ENCODE measurements at places on chromosomes 3 and 15.

GRCh38 chr3:52039846-52040245 lies 16.5 kb downstream of the DUSP7 start:
- DNase-seq = peak; percentile 32

- no peak for DNase-seq
These were observed 186.8 kb downstream of the SHOX2 start for GRCh38 chr3:157919319-157919887.

DNA sequence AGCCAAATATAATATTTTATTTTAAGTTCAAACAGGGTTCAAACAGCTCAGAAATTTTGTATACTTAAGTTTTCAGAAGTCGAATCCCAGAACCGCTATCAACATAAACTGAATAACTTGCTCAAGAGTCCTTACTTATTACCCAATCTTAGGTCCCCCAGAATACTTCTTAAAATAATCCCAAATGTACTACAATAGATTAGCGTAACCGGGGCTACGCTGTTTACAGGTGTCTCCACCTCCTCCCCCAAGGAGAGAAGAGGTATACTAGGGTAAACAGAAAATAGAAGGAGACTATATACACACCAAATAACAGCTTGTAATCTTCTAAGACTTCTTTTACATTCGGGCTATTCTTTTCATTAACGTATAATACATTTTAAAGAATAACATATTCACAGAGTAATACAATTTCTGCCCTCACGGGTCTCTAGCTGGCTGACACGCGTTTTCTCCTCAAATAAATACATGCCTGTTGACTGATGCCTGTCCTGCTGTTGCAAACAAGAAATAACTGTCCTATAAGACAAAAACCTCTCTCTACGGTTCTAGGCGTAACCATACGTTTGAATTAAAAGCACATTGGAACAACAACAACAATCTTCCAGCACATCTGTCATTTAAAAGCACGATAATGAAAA lies 1.3 kb downstream of the DENND4A start:
- no peak for DNase-seq

- DNase-seq = no peak
These were observed 311.3 kb downstream of the PLCL2 start for GRCh38 chr3:17195856-17196604.

DNA sequence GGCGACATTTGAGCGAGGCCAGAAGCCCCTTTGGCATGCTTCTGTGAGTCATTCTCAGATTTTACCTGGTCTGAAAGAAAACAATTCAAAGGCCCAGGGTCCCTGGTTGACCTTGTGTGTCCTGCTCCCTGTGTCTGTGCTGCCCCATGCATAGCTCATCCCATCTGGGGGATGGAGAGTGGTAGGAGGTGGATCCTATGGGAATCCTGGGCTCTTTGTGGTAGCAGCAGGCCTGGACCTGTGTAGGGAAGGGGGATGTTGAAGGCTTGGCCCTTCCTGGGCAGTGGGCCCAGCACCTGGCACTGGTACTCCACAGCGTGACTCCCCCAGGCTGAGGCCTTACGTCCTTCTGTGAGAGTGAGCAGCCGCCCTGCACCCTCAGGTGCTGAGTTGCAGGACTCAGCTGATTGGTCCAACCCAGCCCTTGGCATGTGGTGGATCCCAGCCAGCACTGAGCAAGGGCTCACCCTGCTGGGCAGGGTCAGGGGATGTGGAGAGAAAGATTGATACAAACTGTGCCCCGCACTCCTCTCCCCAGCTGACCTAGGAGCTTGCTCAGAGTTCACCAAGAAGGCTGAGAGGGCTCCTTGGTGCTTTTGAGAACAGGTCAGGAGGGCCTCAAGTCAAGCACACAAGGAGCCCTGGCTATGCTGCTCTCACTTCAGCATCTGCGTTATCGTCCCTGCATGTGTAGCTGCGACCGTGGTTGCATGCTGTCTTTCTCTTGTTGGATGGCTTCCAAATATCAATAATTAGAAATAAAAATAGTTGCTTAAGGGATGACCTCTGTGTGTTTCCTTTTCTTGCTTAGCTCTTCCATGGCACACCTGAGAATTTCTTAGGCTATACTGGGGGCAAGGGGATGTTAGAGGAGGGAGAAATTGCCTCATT lies 21.4 kb upstream of the JMJD7 start:
- peak; percentile 39 for DNase-seq

GRCh38 chr3:186643493-186643892 lies 3.3 kb downstream of the FETUB start:
- no peak for DNase-seq

DNA sequence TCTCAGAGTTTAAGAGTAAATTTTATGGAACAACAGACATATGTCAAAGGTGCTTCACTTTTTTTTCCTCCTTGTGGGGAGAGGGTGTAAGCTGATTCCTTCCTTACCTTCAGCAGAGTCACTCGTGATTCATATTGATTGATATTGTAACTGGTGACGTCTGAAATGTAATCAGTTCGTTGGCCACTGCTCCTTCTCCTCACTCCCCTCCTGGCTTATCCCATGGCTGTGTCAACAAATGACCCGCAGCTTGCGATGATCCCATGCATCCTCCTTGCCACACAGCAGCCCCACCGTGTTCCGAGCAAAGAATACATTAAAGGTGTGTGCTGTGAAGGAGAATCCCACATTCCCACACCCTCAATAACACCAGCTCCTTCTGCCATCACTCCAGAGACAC lies 7.3 kb downstream of the MGLL start:
- DNase-seq = no peak

All from DMS79 treated with DMSO at 0.1 percent for 48 hours (cell line).